Occipital lobe (tissue), 3 donors: ENCODE measurements at places on chromosomes 3 and 15.
A peak's percentile ranks its signal among the peaks of the same experiment; 100 is the strongest.

DNA sequence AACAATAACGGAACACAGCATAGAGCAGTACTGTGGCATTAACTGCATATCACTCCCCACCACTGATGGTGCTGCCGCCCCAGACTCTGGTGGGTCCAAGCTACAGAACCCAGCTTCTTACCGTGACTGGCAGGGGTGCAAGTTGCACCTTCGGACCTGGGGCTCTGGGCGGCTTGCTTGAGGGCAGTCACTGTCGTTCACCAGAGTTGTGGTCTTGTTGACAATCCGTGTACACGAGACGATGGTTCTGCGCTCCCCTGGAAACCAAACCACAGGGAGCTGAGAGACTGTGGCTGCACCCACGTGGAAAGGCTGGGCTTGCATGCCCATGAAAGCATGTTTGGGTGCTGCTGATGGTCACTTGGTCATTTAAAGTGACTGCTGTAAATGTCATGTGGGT is 293.0 kb downstream of the ADAMTS17 start:
- no peak for DNase-seq

DNA sequence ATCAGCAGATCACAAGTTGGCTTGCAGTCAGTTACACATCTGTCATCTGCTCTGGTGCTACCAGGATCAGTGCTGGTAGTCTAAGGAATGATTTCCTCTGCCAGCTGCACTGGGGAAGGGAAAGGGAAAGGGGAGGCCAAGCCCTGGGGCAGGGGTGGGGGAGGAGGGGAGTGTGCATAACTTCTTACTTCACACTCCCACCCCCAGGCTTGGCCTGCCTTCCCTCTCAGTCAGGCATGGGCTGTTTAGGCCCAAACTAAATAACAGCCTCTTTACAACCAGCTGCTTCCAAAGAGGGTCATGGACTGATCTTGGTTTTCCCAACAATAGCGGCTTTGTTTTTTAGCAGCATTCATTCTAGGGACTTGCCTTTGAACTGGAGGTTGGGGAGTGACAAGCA is 86.1 kb upstream of the PSMD6 start:
- peak; percentile 6 for DNase-seq

DNA sequence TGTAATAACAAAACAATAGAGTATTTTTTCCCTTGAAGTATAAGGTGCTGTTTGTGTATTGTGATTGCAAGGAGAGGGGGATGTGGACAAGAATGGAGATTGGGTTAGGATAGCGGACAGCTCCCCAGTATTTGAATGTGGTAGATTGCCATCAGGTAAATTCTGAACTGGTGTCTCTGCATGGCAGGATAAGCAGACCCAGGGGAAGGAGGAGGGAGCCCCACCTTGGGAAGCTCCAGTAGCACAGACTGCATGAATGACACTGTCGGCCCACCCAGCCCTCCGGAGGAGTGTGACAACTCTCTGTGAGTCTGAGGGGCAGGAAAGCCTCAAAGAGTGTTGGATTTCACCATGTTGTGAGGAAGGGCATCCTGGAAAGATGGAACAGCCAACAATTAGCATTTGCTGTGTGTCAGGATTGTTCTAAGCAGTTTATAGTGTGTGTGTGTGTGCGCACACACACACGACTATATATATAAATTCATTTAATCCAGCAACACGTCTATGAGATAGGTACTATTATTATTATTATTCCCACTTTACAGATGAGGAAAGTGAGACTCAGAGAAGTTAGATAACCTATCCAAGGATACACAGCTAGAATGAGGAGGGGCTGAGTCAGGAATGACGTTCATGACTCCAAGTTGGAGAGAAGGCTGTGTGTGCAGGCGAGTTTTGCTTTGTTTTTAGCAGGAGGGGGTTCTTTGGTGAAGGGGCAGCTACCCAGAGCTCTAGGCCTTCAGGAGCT is 63.4 kb upstream of the LCTL start:
- no peak for DNase-seq

- no peak for DNase-seq
Observed at GRCh38 chr15:51494411-51495314, 127.9 kb downstream of the DMXL2 start.
